ENCODE measurements at places on chromosomes 3 and 15. TPM values are rescaled to one million over a fixed set of nuclear protein-coding genes. Genes with fewer than 3 reads are reported as not detected.

DNA sequence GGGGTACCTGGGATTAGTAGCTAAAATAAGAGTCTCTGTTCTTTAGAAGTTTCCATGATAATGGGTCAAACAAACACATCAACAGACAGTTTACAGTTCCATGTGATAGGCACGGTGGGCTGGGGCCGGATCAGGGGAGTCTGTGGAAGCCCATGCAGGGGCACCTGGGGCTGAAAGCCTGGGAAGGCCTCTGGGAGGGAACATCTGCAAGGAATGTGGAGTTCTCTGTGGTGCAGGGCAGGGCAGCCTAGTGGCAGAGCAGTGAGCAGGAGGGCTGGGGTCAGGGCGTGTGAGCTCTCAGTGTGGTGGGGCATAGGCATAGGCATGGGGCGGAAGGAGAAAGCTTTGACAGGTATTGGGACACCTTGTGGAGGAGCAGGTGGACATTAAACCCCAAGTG, 207.7 kb upstream of the TRIM42 start:
- DNase-seq = no peak

DNA sequence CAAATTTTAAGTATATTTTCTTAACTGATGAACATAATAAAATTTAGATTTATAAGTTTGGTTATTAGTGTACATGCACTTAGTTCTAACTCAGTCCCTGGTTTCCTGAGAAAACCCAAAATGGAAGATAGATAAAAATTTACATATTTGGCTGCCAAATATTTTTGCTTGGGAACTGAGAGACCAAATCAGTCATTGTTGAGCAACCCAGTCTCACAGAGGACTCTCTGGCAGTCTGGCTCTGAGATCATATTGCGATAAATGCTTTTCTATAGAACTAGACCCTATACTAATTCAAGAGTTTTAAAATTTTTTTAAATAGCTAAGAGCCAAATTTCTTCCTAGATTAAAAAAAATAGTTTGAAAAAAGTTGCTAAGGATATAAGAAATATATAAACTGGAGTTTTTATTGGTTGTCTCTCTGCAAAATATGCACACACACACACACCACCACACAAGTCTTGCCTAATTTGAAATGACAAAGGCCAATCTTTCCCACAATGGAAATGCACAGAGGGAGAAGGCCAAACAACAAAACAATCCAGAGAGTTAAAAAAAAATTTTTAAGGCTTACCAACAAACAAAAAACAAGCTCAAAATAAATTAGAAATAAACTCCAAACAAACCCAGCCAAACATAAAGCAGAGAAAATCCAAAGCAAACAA, 259.5 kb downstream of the MECOM start:
- no peak for DNase-seq

DNA sequence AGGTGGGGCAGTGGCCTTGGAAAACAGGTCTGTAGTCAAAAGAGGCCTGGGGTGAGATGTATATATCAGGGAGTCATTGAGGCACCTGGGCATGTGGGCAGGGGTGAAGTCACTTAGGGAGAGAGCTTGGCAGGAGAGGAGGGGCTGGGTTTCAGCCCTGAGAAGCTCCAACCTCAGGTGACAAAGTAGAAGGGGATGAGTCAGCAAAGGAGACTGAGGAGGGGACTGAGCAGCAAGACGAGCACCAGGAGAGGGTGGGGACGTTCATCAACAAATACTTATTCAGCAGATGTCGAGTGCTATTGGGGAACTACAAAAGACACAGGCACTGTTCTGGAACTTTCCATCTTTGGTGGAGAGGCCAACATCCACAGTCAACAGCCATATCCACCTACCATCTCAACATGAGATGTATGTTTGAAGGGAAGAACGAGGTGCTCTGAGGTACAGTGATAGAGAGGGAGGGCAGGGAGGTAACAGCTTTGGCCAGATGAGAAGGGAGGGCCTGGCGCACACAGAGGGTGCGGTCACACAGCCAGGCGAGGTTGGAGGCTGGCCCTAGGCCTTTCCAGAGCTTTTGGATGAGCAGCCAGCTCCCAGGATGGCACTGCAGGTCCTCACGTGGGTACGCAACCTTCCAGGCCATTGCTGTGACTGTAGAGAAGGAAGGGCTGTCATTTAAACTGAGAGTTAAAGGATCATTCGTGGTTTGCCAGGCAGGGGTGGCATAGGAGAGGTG, 45.7 kb downstream of the GLDN start:
- DNase-seq = no peak

DNA sequence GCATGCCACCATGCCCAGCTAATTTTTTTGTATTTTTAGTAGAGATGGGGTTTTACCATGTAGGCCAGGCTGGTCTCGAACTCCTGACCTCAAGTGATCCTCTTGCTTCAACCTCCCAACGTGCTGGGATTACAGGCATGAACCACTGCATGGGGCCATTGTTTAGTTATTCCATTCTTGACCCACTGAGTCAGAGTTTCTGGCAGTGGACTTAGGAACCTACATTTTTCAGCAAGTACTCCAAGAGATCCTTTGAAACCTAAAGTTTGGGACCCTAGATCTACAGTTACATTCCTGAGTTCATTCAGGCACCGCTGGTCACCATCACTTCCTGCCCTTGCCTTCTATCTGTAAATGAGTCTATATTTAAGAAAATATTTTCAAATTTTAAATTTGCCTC, 1.4 kb upstream of the TNFSF10 start:
- no peak for DNase-seq

- no peak for DNase-seq
Measured at GRCh38 chr3:181901626-181902025, 189.9 kb downstream of the SOX2 start.

The WDR48 gene
- total RNA-seq = 66.9 TPM

DNA sequence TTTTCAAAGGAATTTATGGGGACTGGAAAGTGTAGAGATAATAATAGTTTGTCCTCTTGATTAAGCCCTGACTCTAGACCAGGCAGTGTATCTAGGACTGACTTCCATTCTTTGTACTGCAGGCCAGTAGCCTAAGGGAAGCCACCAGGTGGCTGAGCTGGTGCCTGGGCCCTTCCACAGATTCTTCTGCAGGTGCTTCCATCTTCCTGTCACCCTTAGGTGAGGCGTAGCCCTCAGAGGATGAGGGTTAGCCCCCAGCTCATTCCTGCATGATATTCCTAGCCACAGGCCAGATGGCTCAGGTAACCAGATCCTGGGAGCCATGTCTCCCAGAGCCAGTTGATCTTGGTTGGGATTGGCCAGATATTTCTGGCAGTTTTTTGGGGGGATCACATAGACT, 169.0 kb upstream of the IL12A start:
- no peak for DNase-seq

- DNase-seq = no peak
Measured at GRCh38 chr3:121793078-121793477, 41.8 kb downstream of the IQCB1 start.

- DNase-seq = no peak
Measured at GRCh38 chr15:72554471-72555425, 80.6 kb downstream of the ARIH1 start.

The SI gene
- total RNA-seq = not detected

DNA sequence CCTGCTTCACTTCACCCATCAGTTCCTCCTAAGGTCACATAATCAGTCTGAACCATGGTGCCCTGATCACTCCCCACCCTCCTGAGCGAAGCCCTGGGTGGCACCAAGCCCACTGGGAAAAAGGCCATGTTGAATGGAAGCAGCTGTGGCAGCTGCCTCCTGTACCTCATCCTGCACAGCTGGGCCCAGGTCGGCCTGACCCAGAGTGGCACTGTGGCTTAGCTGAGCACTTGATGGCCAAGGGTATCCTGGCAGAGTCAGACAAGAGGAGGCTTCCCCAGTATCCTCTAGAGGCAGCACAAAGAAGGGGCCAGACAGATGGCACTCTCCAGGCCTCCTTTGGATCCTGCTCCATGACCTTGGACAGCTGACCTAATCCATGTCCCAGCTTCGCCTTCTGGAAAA, 68.4 kb downstream of the TLE3 start:
- no peak for DNase-seq

GRCh38 chr3:130894130-130894985, 474 bp downstream of the ATP2C1 start:
- DNase-seq = peak; percentile 2

DNA sequence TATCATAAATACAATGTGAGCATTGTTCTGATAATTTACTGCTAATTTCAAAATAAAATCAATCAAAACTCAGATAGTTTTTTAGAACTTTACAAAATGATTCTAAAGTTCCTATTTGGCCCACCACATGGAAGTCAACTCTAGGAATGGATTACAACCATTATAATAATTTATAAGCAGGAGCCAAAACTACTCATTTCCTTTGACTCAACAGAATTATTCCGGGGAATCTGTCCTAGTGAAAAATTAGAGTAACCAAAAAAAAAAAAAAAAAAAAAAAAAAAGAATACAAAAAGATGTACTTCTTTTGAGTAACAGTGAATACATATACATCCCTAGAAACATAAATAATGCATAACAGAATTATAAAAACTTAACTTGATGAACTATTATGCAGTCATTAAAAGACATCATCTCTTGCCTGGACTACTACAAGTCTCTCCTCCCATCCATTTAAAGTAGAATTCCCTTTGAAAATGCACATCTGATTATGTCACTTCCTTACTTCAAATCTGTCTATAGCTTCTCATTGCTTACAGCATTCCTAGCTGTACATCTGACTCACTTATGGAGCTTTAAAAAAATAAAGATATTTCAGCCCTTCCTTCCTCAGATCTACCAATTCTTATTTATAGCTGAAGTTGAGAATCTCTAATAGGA, 43.4 kb downstream of the HDGFL3 start:
- DNase-seq = no peak

- DNase-seq = no peak
Measured at GRCh38 chr15:56242576-56243162, 1.0 kb downstream of the RFX7 start.

DNA sequence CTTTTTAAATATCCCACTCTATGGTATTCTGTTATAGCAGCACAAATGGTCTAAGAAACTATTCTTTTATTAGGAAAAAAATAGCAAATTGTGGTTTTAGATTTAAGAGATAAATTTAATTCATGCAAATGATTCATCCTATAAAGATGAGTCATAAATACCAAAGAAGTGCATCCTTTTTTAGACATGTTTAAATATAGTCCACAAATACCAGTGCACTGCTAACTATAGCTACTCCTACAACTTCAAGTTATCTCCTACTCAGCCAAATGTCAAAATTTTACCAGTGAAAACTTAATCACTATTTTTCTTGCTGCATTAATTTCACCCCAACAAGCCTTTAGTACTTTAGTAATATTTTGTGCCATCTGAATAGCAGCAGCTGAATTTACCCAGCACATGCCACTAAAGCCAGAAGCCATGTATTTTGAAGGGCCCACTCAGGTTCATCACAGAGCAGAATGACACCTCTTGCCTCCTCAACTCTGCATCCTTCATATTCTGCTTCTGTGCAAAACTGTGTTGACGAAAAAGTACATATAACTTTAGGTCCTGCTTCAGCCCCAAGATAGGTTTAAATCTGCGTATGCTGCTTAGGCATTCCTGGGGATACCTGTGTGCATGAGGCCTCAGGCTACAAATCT, 24.9 kb downstream of the CX3CR1 start:
- no peak for DNase-seq

- no peak for DNase-seq
Measured at GRCh38 chr3:194323785-194324735, 27.1 kb downstream of the CPN2 start.

The EOGT gene
- total RNA-seq = 71.1 TPM

The QTRT2 gene
- 37.5 TPM for total RNA-seq

The DCBLD2 gene
- 79.6 TPM for total RNA-seq

DNA sequence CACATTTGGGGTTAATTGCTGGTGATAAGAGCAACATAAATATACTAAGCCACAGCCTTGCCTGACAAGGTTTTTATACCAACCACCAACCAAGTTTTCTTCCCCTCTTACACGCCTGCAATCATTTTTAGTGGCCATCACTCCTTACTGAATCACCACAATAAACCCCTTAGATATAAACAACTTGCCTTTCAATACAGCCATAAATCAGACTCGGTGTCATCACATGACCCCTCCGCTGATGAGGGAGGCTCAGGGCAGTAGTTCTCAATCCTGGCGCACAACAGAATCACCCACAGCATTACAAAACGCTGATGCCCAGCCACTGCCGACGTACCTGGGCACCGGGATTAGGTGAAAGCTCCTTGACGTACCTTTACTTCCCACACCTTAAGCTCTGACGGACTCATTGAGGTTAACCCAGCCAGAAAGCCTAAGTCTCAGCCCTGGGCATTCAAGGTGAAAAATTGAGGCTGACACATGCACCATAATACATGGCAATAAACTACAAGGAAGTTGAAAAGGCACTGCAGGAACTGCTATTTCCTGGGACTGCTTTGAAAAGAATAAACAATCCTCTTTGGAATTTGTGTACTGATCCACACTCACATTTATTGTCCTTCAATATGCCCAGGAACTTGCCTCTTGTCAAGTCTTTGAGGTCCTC, 17.1 kb downstream of the ADCY5 start:
- DNase-seq = no peak

- DNase-seq = no peak
Measured at GRCh38 chr3:35498506-35499210, 140.7 kb upstream of the ARPP21 start.

DNA sequence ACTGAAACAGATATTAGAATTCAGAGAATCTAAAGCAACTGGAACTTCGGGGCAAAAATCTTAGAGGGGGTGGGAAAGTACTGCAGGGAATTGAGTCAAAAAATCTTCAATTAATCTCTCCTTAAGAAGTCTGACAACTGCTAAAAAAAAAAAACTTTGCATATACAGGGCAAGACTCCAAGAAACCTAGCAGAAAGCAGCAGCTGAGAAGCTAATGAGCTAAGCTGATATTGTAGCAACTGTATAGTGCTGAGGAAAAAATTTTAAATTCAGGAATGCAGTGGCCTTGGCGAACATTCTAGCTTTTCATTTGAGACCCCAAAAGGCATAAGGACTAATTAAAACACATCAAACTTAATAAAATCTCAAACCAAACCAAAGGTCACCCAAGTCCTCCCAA, 113.6 kb downstream of the SCAPER start:
- no peak for DNase-seq

DNA sequence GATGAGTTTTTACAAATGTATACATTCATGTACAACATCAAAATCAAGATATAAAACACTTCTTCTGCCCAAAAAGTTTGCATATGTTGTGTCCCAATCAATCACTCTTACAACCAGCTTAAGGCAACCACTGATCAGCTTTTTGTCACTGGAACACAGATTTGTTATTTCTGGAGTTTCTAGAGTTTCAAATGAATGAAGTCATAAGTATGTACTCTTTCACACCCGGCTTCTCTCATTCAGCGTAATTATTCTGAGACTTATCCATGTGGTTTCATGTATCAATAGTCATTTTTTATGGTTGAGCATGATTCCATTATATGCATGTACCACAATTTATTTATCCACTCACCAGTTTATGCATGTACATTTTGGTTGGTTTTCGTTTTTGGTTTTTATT, 53.0 kb upstream of the CORO2B start:
- no peak for DNase-seq

All from urinary bladder (tissue), 4 donors.